ENCODE measurements at places on chromosomes 6 and 20.
A peak's percentile ranks its signal among the peaks of the same experiment; 100 is the strongest.

- DNase-seq = no peak
Observed at GRCh38 chr6:132247381-132248159, 153.7 kb downstream of the MOXD1 start.

GRCh38 chr6:149170564-149171452 lies 146.7 kb upstream of the TAB2 start:
- peak; percentile 56 for DNase-seq

DNA sequence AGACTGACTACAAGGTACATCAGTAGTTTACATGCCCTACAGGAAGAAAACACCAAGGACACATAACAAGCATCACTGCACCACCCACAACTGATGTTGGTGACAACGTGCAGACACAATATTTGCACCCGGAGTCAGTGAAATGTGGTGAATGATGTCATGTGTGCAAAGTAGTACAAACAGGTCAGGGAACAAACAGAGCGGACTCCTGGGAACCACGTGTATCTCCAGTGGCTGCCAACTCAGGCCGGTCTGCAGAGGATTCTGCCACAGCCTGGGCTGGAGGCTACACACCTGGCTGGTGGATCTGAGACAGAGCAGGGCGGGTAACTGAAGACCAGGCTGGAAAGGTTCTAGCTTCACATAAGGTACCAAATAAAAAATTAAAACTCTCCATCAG lies 28.2 kb upstream of the RPS6KA2 start:
- no peak for DNase-seq

- no peak for DNase-seq
Observed at GRCh38 chr6:67252663-67253062, 1382.4 kb upstream of the ADGRB3 start.

DNA sequence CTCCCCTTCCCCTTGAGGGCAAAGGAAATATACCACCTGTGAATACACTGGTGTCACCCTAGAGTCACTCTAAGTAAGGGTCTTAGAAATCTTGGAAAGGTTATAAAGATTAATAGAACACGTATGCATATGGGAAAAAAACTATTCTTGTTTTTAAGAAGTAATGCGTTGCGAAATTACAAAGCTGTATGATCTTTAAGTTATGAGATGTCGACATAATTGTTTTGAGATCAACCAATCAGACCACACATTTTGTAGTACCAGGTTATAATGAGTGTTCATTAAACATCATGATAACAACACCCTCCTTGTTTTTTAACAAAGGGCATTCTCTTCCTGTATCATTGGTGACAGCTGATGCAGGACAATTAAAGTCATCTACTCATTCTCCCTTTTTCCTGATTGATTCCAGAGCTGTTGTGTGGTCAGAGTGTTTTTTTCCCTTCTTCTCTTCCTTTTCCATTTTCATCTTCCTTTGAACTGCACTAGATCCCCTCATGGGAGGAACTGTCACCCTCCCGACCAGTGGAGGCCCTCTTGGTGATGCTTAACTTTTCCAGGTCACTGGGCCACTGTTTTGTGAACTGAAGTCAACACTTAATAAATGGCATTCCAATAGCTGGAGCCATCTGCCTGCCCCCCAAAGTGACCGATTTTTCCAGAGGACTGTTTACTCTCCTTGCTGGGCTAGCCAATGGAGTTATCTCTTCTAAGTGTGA lies 37.0 kb downstream of the PRDM1 start:
- no peak for DNase-seq

DNA sequence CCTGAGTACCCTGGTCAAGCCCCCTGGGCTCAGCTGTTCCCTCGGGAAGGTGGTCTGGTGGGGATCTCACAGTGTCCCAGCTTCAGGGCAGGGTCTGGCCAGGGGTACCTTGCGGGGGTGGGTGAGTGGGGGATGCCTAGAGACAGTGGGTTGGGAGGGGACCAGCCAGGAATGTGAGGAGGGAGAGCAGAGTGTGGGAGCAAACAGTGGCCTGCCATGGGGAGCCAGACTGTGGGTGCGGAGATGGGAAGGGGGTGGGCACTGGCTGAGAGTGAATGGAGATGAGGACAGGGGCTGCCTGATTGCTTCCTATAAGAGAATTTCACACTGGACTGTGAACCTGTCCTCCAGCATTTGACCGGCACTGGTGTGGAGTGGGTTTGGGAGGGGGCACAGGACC lies 95.1 kb downstream of the VEGFA start:
- DNase-seq = no peak

GRCh38 chr6:125750692-125751333 lies 1.4 kb downstream of the HEY2 start:
- DNase-seq = no peak

DNA sequence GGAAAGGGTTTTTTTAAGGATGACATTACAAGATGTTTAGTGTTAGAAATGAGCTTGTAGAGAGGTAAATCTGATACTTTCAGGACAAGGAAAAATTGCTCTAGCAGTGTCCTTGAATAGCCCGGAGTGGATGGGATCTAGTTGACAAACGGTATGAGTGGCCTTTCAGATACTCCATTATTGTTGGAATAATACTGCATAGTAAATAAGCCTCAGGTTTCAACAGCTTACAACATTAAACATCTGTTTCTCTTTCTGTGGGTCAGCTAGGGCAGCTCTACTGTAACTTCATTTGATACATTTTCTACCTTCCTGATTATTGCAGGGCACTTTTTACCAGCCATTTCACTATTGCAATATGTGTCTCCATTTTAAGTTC lies 118.0 kb downstream of the B3GAT2 start:
- no peak for DNase-seq

- DNase-seq = no peak
Observed at GRCh38 chr6:151290877-151291721, 51.3 kb downstream of the AKAP12 start.

Data from HEK293T (cell line).